ENCODE measurements at places on chromosomes 11 and 22.

- no peak for DNase-seq
Measured at GRCh38 chr11:66689661-66690590, 12.2 kb upstream of the RBM4B start.

GRCh38 chr11:75802913-75803820 lies 11.8 kb upstream of the UVRAG start:
- DNase-seq, result peak; percentile 54

- DNase-seq, result no peak
Measured at GRCh38 chr11:128288368-128288767, 299.0 kb downstream of the ETS1 start.

DNA sequence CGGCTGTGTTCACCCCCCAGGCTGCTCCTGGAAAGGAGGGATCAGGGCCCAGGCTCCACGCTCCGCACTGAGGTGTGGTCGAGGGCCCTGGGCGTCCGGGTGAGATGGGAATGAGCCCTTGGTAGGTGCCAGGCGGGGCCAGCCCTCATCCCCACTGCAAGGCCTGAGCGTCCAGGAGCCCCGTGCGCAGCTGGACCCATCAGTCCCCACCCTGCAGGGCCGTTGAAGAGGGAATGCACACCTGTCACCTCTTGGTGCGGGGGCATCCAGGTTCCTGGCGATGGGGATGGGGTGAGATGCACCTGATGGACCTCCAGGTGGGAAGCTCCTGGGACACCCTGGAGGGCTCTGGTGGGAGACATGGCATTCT lies 72.2 kb downstream of the KCNQ1 start:
- no peak for DNase-seq

DNA sequence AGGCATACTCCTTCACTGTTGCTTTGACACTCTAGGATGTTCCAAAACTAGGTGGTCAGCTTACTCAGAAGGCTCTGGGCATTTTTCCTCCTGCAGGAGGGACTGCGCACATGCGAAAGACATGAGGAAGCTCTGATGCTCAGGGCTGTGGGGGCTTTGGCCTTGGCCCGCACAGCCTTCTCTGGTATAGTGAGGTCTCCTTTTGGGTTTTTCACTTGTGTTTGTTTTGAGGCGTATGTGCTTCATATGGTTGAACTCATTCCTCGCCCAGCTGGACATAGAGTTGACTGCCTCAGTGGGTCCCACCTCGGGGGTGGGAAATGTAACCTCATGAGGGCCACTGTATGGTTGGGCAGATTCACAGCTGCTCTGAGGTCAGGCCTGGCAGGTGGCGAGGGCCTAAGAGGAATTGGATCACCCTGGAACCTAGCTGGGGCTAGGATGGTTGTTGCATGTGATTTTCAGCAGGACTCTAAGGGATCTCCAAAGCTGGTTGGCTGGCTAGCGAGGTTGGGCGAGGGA lies 63.7 kb downstream of the PTPRJ start:
- DNase-seq, result no peak

DNA sequence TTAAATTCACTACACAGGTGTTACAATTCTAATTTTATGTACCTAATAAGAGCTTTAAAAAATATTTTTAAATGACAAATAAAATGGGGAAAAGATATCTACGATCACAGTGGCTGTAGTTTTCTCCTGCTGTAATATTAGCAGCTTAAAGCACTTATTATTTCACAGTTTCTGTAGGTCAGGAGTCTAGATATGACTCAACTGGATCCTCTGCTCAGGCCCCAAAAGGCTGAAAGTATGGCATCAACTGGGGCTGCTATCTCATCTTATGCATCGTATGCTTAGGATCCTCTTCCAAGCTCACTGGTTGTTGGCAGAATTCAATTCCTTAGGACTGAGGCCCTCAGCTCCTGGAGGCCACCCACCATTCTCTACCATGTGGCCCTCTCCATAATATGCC lies 12.8 kb downstream of the FBXO3 start:
- no peak for DNase-seq

- peak; percentile 61 for DNase-seq
Measured at GRCh38 chr11:75031771-75032549, 43.2 kb downstream of the NEU3 start.

GRCh38 chr11:99522467-99523173 lies 501.9 kb downstream of the CNTN5 start:
- no peak for DNase-seq

DNA sequence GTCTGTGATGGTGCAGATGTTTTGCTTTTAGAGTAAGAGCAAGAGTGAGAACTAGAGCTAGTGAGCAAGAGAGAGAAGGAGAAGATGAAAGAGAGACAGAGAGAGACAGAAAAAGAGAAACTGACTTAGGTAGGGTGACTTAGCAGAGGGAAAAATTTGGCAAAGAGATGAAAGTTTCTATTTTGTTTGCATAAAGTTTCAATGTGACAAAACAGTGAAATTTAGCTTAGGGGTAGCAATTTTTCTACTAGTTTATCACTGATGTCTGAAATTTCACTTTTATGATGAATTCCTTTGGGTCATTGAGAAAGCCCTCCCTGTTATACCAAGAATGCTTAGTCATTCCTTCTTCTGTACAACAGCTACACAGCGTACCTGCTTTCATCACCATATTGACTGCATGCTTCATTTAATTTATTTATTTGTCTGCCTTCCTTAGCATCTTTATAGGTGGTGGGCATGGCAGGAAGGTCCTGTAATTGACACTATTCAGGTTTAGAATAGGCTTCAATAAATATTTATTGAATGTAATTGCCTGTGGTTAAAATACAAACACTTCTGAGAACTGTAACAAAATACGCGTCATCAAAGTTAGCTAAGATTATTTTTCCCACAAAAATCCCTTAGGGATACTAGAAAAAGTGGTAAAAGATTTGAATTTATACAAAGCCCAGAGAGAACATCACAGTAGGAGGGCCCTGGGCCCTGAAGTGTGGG lies 19.9 kb upstream of the CTSC start:
- DNase-seq, result no peak

GRCh38 chr11:70525006-70525405 lies 126.7 kb downstream of the CTTN start:
- no peak for DNase-seq

GRCh38 chr11:57618438-57618837 lies 21.0 kb downstream of the SERPING1 start:
- DNase-seq, result no peak

DNA sequence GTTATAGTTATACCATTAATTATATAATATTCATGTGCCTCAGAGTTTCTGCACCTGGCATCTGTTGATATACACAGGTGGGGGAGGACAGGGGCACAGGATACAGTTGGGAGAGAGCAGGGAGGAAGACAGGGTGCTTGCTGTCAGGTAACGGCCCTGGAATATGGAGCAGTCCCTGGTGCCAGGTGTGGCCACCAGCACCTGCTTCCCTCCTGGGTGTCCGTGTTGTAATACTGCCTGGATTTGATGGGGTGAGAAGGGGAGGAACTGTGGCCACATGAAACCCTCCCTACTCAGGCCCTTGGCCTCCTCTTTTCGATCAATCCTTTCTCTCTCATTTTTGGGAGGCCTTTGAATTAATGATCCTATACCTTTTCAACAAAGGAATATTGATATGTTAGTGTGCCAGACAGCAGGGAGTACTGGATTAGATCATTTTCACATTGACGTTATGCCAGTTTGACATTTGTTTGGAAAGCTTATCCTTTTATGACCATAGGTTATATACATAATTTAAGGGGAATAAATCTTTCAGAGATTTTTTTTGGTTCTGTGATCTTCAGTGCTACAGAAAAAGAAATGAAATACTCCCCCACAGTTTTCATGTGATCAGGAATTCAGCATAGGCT lies 88.6 kb downstream of the TEAD1 start:
- DNase-seq, result no peak

GRCh38 chr11:64285885-64286800 lies 495 bp downstream of the GPR137 start:
- DNase-seq, result no peak

DNA sequence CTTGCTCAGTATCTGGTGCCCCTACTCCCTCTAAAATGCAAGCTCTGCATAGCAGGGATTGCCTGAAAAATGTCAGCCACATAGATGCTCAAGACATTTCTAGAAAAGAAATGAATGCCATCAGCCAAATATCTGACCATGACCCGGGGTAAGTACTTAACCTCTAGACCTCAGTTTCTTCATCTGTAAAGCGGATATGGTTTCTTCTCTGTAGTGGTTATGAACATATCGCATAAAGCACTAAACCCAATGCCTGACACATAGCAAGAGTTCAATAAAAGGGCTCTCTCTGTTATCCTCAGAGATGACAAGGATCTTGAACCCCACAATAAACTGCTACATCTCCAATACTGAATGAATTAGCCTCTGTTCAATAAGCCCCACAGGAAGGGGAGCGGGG lies 122.6 kb downstream of the ABTB2 start:
- no peak for DNase-seq

- DNase-seq, result no peak
Measured at GRCh38 chr22:48823941-48824340, 1003.7 kb downstream of the BRD1 start.

- DNase-seq, result no peak
Measured at GRCh38 chr22:30790366-30790765, 95.7 kb downstream of the OSBP2 start.

GRCh38 chr11:8252946-8253345 lies 10.7 kb downstream of the LMO1 start:
- DNase-seq, result no peak

Data from activated CD4-positive, alpha-beta T cell treated with anti-CD3 and anti-CD28 coated beads for 4 hours (primary cell).